ENCODE measurements at places on chromosomes 7 and 10. TPM values are rescaled to one million over a fixed set of nuclear protein-coding genes. Genes with fewer than 3 reads are reported as not detected.

The OPALIN gene
- 0.79 TPM for polyA plus RNA-seq

The EPDR1 gene
- polyA plus RNA-seq, result 41.4 TPM

The SPAM1 gene
- not detected for polyA plus RNA-seq

- peak; percentile 78 for DNase-seq
Observed at GRCh38 chr10:12350167-12350872, 973 bp downstream of the CAMK1D start.

GRCh38 chr7:126843336-126843735, 409.4 kb downstream of the GRM8 start:
- no peak for DNase-seq

DNA sequence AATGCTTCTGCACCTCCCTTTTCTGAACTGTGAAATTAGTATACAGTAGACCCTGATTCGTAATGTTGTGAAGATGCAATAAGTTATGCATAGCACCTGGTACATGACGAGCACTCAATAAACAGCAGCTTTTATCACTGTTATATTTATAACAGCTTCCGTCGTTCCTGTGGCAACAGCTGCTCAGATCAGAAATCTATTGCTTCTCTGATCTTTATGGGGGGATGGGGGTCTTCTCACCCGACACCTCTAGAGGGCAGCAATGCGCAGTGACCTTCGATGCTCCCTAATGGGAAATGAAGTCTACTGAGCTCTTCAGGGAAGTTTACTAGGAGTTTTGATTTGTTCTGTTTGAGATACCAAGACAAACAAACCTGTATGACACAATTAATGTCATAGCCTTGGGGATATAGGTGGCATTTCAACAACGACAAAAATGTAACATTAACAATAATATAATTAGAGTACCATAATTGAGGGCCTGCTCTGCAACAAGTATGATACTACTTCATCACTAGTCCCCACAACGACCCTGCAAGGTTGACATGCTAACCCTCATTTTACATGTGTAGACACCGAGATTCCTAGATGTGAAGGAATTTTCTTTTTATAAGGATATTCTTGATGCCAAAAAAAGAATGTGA, 289.6 kb downstream of the SFMBT2 start:
- no peak for DNase-seq

GRCh38 chr7:21383227-21384220, 44.4 kb upstream of the SP4 start:
- no peak for DNase-seq

Measured in spinal cord (tissue), 10 donors.